ENCODE measurements at places on chromosomes 1 and 21.

GRCh38 chr21:8990326-8991087 lies 1530.9 kb upstream of the TPTE start:
- no peak for DNase-seq

GRCh38 chr21:28602546-28602945 lies 390.1 kb downstream of the LTN1 start:
- no peak for DNase-seq

GRCh38 chr21:36076878-36077655 lies 7.2 kb downstream of the CBR1 start:
- no peak for DNase-seq

DNA sequence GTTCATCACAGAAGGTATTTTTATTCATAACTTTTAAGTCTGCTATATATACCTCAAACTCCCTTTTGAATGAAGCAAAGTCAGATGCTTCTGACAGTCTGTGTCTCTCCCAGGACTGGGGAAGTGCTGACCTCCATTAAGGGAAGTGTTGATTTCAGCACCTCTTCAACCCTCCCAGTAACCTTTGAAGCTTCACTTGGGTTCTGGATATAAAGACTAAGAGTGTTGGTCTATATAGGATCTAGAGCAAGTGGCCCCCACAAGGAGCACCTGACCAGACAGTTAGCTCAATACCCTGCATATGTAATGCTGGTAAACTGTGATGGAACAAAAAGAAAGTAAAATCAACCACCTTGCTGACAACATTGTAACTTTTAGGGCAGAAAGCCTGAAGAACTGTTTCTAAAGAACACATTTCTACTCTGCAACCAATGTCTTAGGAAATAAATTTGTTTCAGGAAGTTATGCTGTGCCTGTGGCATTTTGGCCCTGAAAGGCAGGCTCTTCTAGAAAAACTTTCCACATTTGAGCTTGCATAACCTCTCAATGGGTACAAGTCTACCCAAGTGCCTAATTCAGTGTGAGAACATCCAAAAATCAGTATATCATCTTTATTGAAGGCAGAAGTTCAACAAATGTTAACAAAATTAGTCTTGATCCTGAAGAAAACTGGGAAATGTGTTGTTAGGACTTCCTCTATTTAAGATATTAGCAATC lies 865 bp upstream of the PTPN22 start:
- DNase-seq, result no peak

DNA sequence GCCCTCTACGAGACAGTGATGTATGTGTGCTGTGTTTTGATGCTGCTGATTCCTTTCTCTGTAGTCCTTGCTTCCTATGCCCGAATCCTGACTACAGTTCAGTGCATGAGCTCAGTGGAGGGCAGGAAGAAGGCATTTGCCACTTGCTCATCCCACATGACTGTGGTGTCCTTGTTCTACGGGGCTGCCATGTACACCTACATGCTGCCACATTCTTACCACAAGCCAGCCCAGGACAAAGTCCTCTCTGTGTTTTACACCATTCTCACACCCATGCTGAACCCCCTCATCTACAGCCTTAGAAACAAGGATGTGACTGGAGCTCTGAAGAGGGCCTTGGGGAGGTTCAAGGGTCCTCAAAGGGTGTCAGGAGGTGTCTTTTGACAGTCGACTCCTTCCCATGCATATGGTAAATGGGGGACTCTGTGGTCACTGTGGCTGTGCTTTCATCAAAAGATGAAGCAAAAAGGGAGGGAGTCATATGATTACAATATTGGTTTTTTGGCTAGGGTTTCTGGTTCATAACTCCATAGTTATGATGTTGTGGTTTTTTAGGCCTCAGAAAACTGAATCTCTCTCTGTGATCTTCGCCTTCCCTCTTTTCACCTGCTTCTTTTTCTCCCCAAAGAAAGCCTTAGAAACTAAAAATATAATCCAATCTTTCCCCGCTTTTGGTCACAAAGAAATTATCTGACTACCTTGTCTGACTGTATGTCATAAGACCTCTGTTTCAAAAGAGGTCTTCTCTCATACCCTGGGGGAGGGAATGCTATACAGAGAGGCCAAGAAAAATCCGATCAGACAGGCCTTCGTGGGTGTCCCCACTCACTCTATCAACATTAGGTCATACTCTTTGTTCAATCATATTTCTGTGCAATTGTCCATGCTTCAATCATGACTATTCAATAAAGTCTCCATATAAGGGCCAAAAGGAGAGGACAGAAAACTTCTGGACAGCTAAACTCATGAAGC lies 4.2 kb downstream of the OR2T1 start:
- DNase-seq, result no peak

DNA sequence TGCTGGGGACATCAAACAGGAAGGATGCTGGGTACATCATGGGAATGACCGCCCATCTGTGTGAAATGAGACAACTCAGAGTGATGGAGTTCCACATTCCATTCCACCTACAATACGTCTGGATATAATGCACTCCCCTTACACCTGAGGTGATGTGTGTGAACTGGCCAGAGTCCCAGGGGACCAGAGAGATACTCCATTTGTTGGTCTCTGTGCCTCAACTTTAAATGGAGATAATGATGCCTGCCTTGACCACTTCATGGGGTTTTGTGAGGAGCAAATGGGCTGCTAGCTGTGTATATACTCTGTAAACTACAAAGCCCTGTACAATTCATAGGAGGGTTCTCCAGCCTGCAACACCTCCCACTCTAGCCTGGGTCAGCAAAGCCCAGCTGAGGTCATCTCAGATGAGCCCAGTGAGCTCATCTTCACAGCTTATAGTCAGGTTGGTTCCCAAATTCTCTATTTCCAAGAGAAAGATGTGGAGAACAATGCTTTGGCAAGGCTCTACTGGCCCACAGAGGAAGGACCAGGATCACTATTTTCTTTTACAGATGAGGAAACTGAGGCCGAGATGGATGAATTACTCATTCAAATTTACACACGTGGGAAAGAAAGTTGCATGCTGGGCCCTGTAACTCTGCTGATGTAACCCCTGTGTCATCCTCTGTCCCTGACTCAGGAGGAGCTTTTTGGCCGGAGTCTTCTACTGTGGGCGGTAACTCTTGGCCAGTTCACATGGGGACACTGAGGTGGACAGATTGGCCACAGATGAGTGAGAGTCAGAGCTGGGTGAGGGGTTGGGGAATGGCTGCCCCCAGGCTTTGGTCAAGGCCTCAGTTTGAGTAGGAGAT lies 105.6 kb upstream of the GCLM start:
- no peak for DNase-seq

- no peak for DNase-seq
Observed at GRCh38 chr1:8476006-8476405, 158.1 kb downstream of the SLC45A1 start.

- peak; percentile 8 for DNase-seq
Observed at GRCh38 chr21:39675993-39676661, 63.4 kb downstream of the B3GALT5 start.

DNA sequence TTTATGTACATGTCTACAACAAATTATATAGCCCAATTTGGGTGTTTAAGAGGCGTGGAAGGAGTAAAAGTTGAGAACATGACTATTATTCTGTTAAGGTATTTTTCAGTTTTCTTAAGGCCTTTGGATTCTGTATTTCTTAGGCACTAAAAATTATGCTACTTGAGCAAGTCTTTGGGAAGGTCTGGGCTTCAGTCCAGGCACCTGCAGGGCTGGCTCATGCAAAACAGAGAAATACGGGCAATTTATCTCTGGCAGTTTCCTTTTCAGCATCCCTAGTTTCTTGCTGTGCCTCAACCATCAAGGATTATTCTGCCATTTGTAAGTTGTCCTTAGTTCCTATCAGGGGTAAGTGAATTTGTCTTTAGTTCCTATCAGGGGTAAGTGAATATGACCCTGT lies 358.8 kb upstream of the B3GALT2 start:
- peak; percentile 34 for DNase-seq

GRCh38 chr1:218837051-218837450 lies 336.6 kb upstream of the LYPLAL1 start:
- no peak for DNase-seq

- DNase-seq, result no peak
Observed at GRCh38 chr1:15038232-15039016, 115.1 kb upstream of the TMEM51 start.

DNA sequence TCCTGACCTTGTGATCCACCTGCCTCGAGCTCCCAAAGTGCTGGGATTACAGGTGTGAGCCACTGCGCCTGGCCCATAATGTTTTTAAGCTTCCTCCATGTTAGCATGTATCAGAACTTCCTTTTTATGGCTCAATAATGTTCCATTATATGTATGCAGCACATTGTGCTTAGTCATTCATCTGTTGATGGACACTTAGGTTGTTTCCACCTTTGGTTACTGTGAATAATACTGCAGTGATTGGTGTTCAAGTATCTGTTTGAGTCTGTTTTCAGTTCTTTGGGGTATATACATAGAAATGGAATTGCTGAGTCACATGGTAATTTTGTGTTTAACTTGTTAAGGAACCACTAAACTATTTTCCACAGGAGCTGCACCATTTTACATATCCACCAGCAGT lies 17.7 kb downstream of the CMPK1 start:
- no peak for DNase-seq

DNA sequence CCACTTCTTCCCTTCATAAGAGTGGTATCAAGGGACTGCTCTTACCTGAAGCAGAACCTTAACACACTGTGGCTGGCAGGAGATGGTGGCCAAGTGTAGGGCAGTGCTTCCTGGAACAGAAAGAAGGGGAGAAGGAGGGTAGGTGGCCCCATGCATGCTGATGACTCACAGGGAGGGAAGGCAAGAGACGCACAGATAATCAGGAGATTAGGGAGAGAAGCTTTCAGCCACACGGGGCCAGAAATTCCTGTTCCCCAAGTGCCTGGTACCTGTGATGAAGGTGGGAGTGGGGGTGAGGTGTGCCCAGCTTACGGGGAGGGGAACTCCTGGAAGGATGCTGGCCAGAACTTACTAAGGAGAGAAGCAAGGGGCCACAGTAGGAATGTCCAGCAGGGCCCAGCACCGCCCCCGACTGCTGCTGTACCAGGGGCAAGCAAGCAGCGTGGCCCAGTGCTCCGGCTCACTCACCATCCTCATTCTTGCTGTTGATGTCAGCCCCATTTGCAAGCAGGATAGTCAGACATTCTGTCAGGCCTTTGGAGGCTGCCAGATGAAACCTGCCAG lies 7.7 kb downstream of the ANKRD35 start:
- no peak for DNase-seq

DNA sequence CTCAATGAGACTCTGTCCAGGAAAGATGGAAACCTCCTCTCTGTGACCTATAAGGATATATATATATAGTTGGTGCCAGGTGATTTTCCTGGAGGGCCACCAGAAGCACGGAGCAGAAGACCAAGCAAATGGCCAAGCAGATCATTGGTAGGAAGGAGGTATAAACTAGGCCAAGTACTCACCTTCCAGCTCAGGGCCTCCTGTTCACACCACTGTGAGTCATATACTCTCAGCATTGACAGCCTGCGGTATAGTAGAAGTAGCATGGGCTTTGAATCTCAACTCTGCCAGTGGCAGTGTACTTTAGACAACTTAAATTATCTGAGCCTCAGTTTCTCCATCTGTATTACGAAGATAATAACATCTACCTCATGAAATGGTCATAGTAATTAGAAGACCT lies 15.4 kb downstream of the IL12RB2 start:
- no peak for DNase-seq

DNA sequence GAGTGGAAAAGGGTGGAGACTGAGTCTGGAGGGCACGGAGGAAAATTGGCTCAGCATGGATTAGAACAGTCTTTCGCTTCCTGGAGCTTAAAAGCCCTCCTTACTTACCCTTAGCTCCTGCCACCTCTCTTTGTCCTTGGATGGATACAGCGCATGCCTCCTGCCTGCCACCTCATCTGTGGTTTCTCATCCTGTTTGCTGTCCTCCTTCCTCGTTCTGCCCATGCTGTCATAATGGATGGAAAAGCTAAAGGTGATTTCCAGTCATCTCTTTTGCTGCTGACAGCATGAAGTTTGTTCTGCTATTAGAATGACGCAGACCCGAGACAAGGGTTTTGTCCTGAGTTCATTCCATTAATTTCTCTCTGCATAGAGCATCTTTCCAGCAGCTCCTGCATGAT lies 425.9 kb downstream of the KIF26B start:
- no peak for DNase-seq

- DNase-seq, result peak; percentile 23
Observed at GRCh38 chr1:9615316-9616063, 26.8 kb downstream of the TMEM201 start.

- DNase-seq, result no peak
Observed at GRCh38 chr1:14067711-14068110, 367.7 kb downstream of the PRDM2 start.

- no peak for DNase-seq
Observed at GRCh38 chr1:9440763-9441194, 98.5 kb upstream of the SLC25A33 start.

GRCh38 chr1:245978915-245979314 lies 528.2 kb downstream of the SMYD3 start:
- no peak for DNase-seq

- no peak for DNase-seq
Observed at GRCh38 chr1:167207940-167208623, 12.6 kb upstream of the POU2F1 start.

GRCh38 chr1:192817246-192817645 lies 8.4 kb downstream of the RGS2 start:
- DNase-seq, result no peak

GRCh38 chr1:209815931-209816341 lies 10.0 kb upstream of the IRF6 start:
- no peak for DNase-seq

- no peak for DNase-seq
Observed at GRCh38 chr1:83065952-83066727, 932.8 kb downstream of the TTLL7 start.

DNA sequence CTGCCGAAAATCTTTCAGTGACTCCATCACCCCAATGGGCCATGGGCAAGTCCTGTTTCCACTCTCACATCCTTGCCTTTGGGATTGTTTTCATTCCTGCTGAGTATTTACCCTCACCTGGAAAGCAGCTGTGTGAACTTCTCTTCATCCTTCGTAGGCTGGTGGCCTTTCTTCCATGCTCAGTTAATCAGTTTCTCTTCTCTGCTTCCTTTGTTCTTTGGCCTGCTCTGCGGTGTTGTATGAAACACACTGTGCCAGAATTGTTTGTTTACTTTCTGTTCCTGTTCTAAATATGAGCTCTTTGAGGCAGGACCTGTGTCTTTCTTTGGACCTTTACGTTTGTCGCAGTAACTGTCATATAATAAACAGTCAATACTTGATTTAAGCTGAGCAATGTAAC lies 48.6 kb downstream of the ITSN1 start:
- DNase-seq, result no peak

- DNase-seq, result no peak
Observed at GRCh38 chr1:5659606-5660005, 332.6 kb downstream of the NPHP4 start.

DNA sequence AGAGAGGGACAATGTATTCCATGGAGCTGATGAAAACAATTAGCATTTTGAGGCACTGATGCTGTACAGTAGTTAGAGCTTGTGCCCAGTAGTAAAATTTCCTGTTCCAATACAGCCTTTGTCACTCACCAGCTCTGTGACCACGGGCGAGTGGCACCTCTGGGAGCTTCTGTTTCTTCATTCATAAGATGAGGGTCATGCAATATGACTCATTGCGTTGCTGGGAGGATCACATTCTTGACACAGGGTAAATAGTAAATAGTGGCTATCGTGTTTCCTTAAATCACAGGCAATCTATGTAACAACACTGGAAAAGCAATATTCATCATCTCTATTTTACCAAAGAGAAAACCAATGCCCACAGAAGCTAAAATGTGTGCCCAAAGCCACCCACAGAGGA lies 4.5 kb upstream of the LRRC52 start:
- no peak for DNase-seq

All from NCI-H446 (cell line).